ENCODE measurements at places on chromosomes 16 and 17.

DNA sequence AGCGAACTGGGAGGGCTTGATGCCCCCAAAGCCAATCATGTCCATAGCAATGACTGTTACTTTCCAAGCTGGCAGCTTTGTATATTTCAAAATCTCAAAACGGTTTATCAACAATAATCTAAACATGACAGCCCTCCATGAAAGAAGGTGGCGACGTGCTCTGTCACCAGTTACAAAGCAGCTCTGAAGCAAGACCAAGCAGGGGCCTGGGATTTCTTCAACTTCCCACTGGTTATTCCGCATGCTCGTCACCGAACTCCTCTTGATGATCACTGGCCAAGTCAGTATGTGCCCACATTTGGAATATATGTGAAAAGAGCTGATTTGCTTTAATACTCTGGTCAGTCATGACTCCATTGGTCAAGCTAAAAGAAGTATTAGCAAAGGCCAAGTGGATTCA, 175.6 kb downstream of the VPS53 start:
- DNase-seq: no peak

DNA sequence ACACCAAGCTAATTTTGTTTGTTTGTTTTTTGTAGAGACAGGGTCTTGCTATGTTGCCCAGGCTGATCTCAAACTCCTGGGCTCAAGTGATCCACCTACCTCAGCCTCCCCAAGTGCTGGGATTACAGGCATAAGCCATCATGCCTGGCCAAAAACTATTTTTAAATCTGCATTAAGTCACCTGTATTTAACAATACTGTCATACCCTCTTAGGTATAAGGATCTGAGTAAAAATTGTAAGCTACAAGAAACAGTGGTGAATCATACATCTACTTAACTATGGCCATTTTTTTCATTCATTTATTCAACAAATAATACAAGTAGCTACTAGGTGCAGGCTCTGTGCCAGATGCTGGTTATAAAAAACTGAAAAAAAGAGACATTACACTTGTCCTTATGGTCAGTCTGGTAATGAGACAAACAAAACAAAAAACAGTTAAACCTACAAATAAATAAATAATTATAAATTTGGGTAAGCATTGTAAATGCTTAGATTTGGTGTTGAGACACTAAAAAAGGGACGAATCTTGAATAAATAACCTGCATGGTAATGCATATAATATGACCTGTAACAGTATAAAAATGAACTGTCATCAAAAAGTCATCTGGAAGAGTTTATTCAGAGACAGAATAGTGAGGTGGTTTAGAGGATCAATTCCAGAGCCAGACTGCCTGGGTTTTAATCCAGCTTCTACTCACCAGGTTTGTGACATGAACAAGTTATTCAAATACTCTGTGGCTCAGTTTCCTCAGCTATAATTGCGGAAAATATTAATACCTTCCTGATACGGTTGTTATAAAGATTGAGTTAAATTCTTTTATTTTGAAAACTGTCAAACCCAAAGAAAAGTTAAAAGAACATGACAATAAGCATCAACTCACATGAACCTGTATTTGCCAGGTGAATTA, 26.8 kb downstream of the BRIP1 start:
- no peak for DNase-seq

- no peak for DNase-seq
Observed at GRCh38 chr17:7435676-7436555, 681 bp downstream of the TMEM102 start.

DNA sequence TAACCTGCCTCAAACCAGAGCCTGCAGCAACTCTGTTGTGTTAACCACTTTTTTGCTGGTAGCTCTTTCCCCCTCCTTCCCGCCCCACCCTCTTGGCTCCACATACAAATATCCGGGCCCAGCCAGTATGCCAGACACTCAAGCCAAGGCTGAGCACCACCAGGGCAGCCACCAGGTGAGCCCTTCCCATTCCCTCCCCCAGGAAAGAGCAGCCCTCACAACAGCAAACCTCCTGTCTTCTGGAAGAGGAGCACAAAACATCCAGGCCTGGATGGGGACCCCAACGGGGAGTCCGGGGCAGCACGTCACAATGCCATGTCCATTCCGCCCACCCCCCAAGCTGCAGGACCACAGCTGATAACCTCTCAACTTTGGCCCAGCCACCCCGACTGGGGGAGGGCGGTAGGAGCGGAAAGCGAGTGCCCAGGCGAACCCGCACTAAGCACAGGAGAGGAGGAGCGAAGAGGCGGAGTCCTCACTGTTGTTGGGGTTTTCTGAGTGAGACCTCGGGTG, 757 bp downstream of the ORMDL3 start:
- DNase-seq: no peak

DNA sequence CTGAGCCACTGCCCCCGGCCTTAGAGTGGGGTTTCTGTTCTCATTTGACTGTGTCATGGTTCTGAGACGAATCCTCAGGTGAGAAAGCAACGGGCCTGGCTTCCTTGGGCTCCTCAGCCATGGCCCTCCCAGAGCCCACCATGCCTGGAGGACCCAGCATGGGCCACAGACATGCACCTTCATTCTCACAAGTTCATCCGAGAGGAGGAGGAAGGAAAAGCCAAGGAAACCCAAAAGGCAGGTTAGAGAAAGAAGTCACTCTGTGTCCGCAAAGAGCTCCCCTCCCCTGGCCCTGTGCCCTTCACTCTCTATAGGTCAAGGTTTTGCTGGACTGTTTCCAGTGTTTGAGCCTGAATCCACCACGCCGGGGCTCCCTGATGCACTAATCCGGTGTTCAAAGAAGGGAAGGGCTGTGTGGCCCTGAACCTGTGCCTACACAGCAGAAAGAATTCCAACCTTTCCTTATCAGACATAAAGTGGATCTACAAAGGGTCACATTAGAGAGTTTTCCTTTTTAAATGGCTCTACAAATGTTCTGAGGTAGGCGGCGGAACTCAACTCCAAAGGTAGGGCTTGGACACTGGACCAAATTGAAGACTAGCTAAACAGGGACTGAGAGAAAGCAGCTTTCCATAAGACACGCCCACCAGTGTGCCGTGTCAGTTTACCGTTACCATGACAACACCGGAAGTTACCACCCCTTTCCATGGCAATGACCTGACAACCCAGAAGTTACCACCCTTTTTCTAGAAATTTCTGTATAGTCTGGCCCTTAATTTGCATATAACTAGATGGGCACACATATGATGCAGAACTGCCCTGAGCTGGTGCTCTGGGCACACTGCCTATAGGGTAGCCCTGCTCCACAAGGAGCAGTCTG, 15.9 kb upstream of the PECAM1 start:
- DNase-seq: no peak

DNA sequence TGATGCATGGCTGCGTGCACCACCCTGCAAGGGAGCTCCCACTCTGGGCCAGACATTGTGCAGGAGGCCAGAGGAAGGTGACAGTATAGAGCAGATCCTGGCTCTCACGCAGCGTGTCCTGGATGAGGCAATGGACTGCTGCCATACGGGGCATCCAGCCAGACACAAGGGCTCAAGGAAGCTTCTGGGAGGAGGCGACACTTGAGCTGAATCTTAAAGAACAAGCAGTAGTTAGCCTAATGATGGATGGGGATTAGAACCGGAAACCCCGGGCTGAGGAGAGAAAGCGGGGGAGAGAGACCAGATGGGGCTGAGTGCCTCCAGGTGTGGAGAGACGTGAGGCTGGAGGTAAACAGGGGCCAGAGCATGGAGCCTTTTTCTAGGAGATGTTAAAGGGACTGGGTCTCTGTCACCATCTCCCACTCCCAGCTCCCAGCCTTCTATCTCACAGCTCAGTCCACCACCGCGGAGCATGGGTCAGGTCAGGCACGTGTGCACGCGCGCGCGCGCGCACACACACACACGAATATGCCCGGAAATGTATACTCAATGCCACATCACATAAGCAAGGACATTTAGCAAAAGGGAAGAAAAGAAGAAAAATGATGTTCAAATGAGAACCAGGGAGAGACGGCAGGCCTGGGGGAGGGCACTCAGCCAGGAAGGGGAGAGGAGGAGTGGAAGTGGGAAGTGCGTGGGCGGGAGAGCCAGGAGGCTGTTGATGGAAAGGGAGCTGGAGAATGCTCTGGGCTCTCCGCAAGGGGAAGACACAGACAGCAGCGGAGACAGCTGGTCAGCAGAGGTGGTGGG, 46.3 kb downstream of the CCDC42 start:
- no peak for DNase-seq

All from H1 (cell line).